ENCODE measurements at places on chromosomes 6 and 20.

- peak; percentile 71 for DNase-seq
These were observed 1176.0 kb upstream of the GJE1 start for GRCh38 chr6:140956571-140957369.

DNA sequence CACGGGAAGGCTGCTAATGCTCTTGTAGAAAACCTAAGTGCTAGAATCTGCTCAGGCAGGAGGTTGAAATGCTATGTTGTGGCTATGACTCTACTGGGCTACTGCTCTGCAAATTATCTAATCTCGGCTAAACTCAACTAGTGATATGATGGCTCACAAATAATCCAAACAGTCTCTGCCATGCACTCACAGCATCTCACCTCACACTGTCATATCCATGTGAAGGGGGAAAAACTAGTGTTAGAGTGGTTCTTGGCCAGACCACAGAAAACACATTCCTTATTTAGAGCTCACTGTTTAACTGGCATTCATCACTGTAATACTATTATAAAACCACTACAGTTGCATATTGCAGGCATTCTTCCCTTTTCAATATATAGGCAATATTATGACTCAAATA lies 81.8 kb upstream of the DST start:
- peak; percentile 70 for DNase-seq

GRCh38 chr6:19968201-19968600 lies 131.0 kb downstream of the ID4 start:
- no peak for DNase-seq

GRCh38 chr6:83917001-83917400 lies 57.5 kb downstream of the CYB5R4 start:
- peak; percentile 7 for DNase-seq

DNA sequence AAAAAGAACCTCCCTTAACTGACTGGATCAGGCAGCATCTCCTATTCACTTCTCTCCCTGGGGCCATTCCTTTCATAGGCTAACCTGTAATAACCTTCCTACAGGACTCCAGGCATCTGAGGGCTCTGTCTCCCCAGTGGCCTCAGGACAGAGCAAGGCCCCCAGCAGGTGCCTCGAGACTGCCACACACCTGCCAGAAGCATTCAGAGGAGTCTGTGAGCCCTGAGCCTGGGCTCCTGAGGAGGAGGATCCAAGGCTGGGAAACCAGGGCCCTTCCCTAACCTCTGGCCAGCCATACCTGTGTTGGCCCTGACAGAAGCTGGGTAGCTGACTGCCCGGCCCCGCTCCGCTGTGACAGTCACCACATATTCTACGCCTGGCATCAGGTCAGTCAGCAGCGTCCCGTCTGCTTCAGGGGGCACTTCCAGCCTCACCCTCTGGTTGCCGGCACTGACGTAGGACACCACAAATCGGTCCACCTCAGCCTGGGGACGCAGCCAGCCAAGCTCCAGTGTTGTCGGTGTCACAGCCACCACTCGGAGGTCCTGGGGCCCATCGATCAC lies 20.6 kb downstream of the TNXB start:
- no peak for DNase-seq

All from fibroblast of skin of right quadriceps (primary cell).